Activated CD4-positive, alpha-beta T cell treated with anti-CD3 and anti-CD28 coated beads, Interleukin-2, amount 50 U/mL, for 24 hours (primary cell): ENCODE measurements at places on chromosomes 6 and 20.
A peak's percentile ranks its signal among the peaks of the same experiment; 100 is the strongest.

DNA sequence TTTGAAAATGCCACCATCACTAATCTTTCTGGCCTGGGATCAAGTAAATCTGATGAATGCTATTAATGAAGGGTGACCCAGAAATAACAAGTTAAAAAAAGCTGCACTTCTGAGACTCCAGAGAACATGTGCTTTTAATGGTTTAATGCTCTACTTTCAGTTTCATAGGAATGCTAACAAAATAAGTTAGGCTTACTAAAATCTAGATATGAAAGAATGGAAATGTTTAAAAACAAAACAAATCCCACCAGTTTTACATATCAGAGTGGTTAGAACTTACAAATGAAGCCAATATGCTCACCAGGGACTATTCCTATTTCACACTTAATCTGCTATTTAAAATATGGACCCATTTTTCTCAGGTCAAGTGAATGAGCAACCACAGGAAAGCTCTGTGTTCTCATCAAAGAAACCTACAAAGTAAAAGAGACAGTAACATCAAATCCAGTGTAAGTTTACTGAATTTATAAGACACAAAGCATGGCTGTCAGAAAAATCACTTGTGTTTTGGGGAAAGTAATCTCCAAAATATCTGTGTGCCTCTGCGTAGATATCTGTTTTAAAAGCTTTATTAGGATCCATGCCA, 40.3 kb downstream of the FYN start:
- no peak for DNase-seq

DNA sequence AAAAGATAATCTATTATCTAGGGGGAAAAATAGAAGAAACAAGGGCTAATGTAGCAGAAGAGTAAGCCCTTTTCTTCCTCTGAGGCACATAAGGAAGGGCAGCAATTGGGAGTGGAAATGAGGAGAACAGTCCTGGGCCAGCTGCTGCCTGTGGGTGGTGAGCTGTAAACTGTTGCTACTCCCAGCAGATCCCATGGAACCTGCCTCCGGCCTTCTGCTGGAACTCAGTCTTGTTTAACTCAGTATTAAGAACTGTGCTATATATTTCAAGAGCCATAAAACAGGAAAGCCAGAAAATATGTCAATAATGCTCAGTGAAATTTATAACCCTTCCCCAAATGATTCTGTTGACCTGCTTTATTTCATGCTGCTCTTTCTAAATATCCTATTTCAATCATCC, 464.2 kb downstream of the COL12A1 start:
- no peak for DNase-seq

GRCh38 chr6:90413867-90414266, 117.2 kb upstream of the BACH2 start:
- peak; percentile 75 for DNase-seq

DNA sequence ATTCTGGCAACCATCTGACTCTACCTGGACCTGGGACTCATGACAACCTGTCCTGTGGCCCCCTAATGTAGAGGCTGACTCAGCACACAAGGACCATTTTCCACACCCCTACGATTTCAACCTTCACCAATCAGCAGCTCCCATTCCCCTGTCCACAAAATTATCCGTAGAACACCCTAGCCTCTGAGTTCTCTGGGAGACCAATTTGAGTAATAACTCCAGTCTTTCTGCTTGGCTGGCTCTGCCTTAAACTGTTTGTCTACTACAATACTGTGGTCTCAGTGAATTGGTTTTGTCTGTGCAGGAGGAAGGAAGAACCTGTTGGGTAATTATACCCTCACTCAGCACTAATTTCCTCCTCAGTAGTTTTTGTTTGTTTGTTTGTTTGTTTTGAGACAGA, 99.3 kb upstream of the MRPS10 start:
- DNase-seq = no peak

GRCh38 chr6:40256831-40257230, 322.6 kb upstream of the MOCS1 start:
- no peak for DNase-seq

GRCh38 chr20:32930701-32931100, 72.0 kb downstream of the EFCAB8 start:
- no peak for DNase-seq

- DNase-seq = no peak
Measured at GRCh38 chr6:166333172-166333995, 9.0 kb downstream of the SFT2D1 start.

GRCh38 chr20:61661025-61661424, 404.7 kb downstream of the TAF4 start:
- no peak for DNase-seq

GRCh38 chr6:491233-491632, 99.7 kb downstream of the IRF4 start:
- DNase-seq = no peak

- DNase-seq = no peak
Measured at GRCh38 chr6:1698527-1698926, 88.8 kb downstream of the FOXC1 start.

DNA sequence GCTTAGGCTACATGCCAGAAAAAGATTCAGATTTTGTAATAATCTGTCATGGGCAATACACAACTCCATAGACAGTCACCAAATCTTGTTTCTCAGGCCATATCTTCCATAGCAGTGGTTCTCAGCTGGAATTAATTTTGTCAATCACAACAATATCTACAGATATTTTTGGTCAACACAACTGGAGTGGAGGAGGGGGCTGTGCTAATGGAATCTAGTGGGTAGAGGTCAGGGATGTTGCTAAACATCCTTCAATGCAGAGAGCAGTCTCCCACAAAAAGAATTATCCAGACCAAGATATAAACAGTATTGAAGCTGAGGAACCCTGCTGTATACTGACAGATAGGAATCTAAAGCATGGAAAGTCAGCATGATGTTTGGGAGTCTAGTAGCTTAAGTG, 174.6 kb downstream of the UBE3D start:
- DNase-seq = no peak

DNA sequence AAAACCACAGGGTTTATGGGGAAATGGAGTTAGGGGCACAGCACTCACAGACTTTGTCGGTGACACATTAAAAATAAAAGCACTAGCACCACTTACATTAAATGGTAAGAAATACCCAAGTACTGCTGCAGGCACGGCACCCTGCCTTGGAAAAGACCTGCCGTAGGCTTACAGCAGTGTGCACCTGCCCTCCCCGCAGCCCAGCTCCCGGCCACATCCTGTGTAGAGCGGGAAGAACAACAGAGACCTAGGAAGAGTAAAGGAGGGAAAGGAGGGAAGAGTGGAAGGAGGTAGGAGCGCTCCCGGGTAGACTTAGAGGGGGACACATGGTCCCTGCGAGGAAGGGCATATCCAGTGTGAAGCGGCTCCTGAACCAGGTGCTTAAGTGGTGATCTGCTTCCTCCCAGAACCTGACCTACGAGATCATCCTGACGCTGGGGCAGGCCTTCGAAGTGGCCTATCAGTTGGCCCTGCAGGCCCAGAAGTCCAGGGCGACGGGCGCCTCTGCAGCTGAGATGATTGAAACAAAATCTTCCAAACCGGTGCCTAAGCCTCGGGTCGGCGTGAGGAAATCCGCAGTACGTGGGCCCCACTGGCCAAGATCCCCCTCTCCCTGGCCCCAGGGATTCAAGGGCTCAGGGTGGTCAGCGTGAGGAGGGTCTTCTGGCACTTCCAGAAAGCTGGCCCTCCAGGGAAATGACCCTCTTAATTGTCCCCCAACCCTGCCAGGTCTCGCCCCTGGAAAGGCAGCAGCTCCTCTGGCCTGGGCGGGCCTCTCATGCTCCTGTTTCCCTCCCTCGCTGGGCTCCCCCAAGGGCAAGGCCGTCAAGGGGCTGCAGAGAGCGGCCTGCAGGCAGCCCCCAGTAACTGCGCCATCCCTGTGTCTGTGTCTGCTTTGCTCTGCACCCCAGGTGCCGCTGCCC, 55.5 kb downstream of the TCP11 start:
- no peak for DNase-seq

DNA sequence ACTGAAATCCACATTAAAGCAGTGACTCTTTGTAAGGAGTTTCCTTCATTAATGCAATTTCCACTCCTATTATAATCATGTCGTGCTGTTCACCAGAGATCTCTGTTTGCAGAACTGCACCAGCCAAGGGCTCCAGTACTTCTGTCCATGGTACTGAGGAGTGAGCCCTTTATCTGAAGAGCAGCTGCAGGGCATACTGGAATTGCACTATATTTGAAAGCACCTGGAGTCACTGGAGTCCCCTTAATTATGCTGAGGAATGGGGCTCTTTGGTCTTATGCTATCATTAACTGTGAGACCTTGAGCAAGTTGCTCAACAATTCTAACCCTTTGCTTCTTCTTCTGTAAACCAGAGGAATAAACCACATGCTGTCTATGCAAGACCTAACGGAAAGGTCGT, 61.7 kb upstream of the NUP153 start:
- DNase-seq = no peak

GRCh38 chr6:52725143-52725534, 38.1 kb downstream of the GSTA2 start:
- DNase-seq = no peak

- no peak for DNase-seq
Measured at GRCh38 chr20:56826705-56827665, 197.9 kb downstream of the TFAP2C start.

DNA sequence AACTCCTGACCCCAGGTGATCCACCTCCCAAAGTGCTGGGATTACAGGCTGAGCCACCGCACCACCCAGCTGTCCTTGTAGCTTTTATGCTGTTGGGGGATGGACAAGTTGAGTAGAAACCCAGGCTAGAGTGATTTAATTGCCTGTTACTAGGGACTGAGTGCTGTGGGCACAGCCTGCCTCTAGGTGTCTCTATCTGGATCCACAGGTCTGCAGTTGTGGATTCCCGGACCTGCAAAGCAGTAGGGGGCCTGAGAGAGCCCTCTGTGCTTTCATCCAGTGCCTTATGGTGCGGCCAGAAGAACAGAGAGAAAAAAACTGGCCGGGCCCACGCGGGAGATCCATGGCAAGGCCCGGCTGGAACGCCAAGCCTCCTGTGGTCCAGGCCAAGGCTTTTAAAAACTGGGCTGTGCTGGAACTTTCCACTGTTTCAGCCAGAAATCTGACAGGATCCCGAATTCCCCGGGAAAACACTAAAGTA, 5.2 kb downstream of the SIRPA start:
- no peak for DNase-seq

DNA sequence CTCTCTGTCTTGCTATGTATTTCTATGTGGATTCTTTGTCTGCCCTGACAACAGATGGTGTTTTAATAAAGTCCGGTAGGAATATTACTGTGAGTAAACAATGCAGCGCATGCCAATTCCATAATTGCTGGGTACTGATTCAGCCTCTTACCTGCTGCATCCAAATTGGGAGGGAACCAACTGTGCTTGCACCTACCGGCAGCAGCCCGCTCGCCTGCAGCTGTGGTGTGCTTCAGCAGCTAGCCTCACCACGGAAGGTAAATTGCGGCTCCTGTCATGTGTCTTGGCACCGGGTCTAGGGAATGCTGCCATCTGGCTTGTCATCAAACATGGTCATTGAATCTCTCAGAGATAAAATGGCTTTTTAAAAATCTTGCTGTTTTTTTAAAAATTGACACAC, 704.8 kb upstream of the SLC35B3 start:
- DNase-seq = no peak
